ENCODE measurements at places on chromosomes 7 and 10.

DNA sequence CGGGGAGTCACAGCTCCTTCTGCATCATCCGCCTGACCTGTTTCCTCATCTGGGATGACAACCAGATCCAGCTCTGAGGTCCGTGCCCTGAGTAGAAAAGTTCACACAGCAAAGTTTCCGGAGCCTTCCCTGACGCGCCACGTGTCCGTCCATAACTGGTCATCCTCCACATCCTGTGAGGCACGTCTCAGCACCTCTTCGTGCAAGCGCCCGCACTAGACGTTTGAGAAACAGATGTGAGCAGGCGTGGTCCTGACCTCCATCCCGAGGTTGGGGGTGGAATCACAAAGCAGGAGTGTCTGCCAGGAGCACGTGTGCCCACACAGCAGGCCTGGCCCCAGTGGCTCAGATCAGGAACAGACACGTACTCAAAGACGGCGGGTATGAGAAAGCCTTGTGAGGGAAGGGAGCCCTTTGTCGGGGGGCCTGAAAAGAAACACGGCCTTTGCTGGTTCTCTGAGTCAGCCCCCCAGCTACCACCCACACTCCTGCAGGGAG lies 520.8 kb downstream of the DNAJB6 start:
- DNase-seq, result no peak

- no peak for DNase-seq
Measured at GRCh38 chr10:58982470-58983239, 193.8 kb upstream of the PHYHIPL start.

DNA sequence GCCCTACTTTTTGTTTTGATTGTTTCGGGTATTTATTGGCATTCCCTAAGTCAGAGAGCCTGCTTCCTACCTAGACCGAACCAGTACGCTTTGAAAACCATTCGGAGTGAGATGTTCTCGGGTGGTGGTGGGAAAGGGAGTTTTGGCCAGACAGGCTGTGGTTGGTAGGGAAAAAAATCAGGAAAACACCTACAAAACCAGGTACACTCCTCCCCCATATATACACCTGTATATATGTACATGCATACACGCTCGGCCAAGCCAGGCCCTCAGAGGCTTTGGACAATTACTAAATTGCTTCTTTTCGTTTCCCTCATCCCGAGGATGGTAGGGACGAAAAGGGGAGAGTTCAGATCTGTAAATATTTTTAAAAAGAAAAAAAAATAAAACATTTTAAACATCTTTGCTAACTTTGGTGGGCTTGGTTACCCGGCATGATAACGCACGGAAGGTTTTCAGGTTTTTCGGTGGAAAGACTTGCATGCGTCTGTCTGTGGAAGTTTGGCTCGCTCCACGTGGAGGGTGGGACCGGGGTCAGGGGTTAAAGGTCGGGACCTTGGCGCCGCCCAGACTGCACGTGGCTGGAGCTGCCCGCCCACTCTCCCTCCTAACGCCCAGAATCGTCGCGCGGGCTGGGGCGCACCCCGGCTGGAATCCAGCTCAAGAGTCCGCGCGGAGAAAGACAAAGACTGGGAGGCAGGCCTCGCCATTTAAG lies 2.5 kb downstream of the HMX2 start:
- DNase-seq, result no peak

- DNase-seq, result no peak
Measured at GRCh38 chr7:96691702-96692101, 17.9 kb downstream of the SEM1 start.

DNA sequence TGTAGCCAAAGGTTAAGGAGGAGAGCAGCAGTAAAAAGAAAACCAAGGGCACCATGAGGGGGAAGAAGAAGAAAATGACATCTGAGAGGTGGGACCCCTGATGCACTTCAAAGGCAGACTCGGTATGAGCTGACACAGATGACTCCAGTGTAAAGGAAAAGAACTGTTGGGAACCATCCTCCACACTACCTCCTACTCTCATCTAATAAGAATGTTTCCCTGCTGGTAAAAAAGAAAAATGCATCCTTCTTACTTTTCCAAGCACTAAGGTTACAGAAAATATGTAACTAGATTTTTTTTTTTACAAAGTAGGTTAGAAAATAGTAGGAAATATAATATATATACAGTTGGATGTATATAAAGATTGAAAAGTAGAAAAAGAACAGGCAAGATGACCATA lies 16.9 kb downstream of the TAS2R41 start:
- DNase-seq, result peak; percentile 20

GRCh38 chr7:44912775-44913347 lies 27.5 kb upstream of the PURB start:
- no peak for DNase-seq

DNA sequence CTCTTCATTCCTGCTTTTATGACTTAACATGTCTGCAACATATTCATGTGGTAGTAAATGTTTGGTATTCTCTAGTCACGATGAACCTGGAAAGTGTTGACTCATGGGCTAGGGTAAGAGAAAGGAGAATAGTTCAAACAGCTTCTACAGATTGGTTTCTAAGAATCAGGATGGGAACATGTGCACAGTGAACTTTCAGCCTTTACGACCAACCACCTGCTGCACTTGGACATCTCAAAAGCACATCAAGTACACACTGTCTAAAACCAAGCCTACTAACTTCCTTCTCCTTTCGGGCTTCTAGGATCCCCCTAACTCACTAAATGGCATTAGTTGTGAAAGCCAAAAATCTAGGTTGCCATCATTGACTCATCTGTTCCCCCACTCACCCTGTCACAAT lies 85.5 kb downstream of the CUL2 start:
- DNase-seq, result peak; percentile 25

DNA sequence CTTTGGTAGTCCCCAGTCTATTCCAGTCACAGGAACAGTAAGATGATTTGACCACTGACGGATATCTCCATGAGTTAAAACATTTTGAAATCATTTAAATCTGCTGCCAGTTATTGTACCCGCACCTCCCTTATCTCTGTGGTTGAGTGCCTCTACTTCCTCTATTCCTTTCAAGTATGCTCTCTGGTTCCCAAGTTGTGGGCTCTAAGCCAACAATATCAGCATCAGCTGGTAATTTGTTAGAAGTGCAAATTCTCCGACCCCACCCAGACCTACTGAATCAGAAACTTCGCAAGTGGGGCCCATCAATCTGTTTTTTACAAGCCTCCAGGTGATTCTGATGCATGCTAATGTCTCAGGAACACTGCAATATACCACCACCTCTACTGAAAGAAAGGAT lies 235.5 kb downstream of the CCSER2 start:
- no peak for DNase-seq

- DNase-seq, result no peak
Measured at GRCh38 chr10:7411671-7412128, 866 bp upstream of the SFMBT2 start.

DNA sequence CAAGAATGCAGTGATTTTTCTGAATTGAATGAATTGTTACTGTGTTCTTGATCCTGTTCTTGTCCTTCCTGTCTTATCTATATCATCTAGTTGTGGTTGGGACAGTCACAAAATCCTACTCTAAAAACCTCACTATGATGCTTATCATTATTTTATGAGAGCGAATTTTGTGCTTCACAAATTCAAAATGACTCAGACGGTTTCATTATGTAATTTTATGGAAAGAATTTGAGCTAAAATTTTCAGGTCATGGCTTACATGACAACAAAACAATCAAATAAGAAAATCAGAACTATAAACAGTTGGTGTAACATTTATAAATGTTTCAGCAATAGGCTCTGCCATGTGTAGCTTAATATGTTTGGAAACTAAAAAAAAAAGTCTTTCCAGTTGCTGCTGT lies 6.9 kb downstream of the PRKAR2B start:
- peak; percentile 29 for DNase-seq

- DNase-seq, result no peak
Measured at GRCh38 chr10:88249450-88249849, 333.7 kb downstream of the RNLS start.

GRCh38 chr10:80856186-80856585 lies 318.5 kb downstream of the SH2D4B start:
- no peak for DNase-seq

DNA sequence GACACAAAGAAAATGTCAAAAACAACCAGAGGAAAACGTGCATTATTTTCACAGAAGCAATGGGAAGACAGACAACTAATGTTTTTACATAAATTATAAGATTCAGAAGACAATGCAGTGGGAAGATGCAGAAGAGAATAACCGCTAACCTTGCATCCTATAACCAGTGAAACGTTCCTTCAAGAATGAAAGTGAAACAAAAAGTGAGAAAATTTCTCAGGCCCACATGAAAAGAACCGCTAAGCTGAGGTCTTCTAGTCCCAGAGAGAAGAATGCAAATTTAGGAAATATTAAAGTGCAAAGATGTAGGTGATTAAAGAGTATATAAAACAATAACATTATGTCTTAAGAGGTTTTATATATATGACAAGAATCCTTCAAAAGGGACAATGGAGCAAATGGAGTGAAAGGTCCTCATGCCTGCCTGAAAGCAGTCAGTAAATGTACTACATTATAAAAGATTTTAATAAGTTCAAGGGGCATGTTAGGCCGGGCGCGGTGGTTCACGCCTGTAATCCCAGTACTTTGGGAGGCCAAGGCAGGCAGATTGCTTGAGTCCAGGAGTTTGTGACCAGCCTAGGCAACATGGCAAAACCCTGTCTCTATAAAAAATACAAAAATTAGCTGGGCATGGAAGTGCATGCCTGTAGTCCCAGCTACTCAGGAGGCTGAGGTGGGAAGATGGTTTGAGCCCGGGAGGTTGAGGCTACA lies 43.1 kb upstream of the DDC start:
- DNase-seq, result no peak

GRCh38 chr10:90889636-90890035 lies 17.9 kb downstream of the RPP30 start:
- DNase-seq, result peak; percentile 51

DNA sequence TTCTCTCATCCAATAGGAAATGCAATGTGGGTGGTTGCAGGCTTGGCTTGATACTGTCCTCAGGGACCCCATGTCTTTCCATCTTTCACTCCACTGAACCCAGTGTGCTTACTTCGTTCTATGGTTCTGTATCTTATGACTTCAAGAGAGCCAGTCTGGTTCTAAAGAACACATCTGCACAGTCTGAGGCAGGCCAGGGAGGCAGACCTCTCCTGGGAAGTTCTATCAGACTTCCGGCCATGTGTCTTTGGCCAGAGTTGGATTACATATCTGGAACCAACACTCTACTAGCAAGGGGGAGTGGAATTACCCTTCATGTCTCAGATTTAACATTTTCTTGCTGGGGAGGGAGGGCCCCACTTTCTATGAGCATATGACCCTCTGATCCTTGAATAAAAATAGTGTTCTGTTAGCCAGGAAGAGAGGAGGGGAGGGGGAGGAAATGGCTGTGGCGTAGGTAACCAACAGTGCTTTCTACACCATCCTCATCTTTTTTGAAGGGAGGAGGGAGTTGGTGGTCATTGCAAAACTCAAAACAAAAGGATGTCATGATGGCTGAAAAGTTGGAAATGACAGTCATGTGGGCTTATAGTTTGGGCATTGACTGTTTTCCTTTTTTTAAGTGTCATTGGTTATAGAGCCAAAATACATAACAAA lies 370.2 kb downstream of the GATA3 start:
- no peak for DNase-seq

- DNase-seq, result no peak
Measured at GRCh38 chr10:90583416-90583815, 274.4 kb downstream of the HTR7 start.

- DNase-seq, result peak; percentile 80
Measured at GRCh38 chr7:42452356-42452755, 215.3 kb upstream of the GLI3 start.

DNA sequence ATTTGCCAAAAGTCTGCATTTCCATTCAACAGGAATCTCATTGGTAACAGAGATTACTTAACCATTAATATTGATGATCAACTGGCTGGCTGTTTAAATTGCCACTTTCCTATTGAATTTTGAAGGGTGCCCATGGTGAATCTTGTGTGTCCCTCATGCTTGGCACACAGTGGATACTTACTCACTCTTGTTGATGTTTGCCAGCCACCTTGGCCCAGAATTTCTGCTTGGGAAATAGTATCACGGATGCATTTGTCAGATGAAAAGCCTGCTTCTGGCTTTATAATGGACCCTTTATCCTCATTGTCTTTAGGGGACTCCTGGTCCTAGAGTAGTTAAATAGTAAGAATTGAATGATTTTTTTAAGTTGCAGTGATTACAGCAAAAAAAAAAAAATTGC lies 52.0 kb downstream of the MMRN2 start:
- DNase-seq, result no peak

GRCh38 chr10:29322918-29323317 lies 34.0 kb downstream of the LYZL1 start:
- no peak for DNase-seq

DNA sequence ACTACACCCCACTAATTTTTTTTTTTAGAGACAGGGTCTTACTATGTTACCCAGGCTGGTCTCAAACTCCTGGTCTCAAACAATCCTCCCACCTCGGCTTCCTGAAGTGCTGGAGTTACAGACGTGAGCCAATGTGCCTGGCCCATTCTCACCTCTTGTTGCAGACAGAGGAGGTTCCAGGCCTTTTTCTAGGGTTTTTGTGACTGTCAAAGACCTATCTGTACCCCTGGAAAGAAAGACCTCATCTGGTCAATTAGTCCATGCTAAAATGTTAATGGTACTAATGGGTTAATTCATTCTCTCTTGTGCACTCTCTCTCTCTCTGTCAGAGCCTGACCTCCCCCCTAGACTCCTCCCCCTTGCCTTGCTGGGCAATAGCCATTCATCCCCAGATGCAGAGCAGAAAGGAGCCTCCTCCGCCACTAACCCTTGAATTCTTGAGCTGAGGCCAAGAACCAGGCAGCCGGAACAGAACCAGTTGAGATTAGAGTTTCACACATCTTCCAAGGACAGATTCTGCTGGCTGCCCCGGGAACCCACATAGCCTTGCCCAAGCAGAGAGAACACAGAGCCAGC lies 209.7 kb downstream of the SKIDA1 start:
- DNase-seq, result peak; percentile 84

DNA sequence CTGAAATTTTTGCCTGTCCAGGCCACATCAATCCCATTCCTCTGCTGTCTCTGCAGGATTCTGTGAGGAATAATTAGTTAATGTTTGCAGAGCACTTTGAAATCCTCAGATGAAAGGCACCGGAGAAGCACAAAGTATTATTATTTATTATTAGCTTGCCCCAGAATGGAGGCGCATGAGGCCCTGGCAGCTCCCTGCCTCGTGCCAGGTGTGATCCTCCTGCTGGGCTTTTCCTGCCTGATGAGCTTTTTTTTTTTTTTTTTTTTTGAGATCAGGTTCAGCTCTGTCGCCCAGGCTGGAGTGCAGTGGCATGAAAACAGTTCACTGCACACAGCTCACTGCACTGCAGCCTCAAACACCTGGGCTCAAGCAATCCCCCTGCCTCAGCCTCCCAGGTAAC lies 65.2 kb downstream of the TCF7L2 start:
- no peak for DNase-seq

GRCh38 chr7:156309016-156309620 lies 331.5 kb upstream of the RNF32 start:
- DNase-seq, result no peak

- peak; percentile 30 for DNase-seq
Measured at GRCh38 chr10:24912215-24912614, 40.2 kb downstream of the PRTFDC1 start.

DNA sequence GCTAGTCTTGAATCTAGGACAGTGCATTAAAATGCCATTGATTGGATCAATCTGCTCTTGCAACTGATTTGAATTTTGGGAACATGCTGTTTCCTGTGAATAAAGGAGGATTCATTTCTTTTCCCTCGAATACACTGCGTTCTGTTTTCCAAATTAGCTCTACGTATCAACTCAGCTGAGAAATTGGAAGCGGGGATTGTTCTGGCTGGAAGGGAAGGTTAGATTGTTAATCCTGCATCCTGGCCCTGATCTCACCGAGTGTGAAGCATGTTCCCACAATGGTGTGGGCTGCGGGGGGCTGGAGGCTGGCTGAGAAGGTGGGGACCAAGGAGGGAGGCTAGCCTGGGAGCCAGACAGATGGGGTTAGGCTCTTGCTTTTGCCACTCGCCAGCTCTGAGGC lies 17.6 kb downstream of the HTRA1 start:
- DNase-seq, result no peak

All from fibroblast of skin of right quadriceps (primary cell).